Astrocyte (in vitro differentiated cells and primary cell): ENCODE measurements at places on chromosomes 5 and 9. TPM values are rescaled to one million over a fixed set of nuclear protein-coding genes. Genes with fewer than 3 reads are reported as not detected.

Gene BTNL8
- not detected in 2 replicates for total RNA-seq

Gene FOXD4L5
- total RNA-seq = 0.11 TPM in 1 of 2 replicates, not detected in the other

Gene IL17B
- total RNA-seq = 0.54 and 0.60 TPM in 2 replicates

Gene SHOC1
- total RNA-seq = not detected in 2 replicates

Gene ALDOB
- total RNA-seq = not detected in 2 replicates

Gene TIMD4
- total RNA-seq = not detected in 2 replicates

Gene F2R
- total RNA-seq = 285 and 331 TPM in 2 replicates

Gene PPP3R2
- not detected in 2 replicates for total RNA-seq

Gene FAM53C
- total RNA-seq = 43.8 and 46.6 TPM in 2 replicates

Gene OR13C5
- total RNA-seq = not detected in 2 replicates

Gene KCNV2
- not detected in 2 replicates for total RNA-seq
